Sigmoid colon (tissue), 7 donors: ENCODE measurements at places on chromosomes 5 and 9. TPM values are rescaled to one million over a fixed set of nuclear protein-coding genes. Genes with fewer than 3 reads are reported as not detected.

Gene ABO
- 0.36 TPM for total RNA-seq

Gene IRF1
- 15.3 TPM for total RNA-seq

DNA sequence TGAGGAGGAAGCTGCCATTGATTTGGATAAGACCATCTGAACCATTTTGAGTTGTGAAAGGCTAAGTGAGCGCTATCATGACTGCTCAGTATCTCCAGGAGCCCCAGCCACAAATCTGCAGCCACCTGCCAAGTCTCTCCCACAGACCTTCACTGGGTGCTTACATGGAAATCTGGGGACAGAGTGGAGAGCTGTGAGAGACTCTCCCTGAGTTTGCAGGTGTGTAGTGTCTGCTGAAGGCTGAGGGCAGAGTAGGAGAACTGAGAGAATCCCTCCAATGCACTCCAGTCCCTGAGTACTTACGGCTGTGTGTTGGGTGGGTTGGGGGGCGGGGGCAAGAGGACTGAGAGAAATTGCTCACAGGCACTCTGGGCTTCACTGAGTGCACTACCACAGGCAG is 123.7 kb downstream of the PRELID2 start:
- H3K27me3 ChIP-seq: no peaks in the 10 kb centered on the region
- H3K4me3 ChIP-seq: no peak overlapping the region
- no peak for DNase-seq

GRCh38 chr5:14229181-14229580 is 86.0 kb downstream of the TRIO start:
- H3K4me3 ChIP-seq: no peak overlapping the region
- peaks cover 38% of the 10 kb centered on the region for H3K4me1 ChIP-seq
- no peak for DNase-seq
- H3K36me3 ChIP-seq: no peaks in the 10 kb centered on the region
- no peaks in the 10 kb centered on the region for H3K27me3 ChIP-seq

DNA sequence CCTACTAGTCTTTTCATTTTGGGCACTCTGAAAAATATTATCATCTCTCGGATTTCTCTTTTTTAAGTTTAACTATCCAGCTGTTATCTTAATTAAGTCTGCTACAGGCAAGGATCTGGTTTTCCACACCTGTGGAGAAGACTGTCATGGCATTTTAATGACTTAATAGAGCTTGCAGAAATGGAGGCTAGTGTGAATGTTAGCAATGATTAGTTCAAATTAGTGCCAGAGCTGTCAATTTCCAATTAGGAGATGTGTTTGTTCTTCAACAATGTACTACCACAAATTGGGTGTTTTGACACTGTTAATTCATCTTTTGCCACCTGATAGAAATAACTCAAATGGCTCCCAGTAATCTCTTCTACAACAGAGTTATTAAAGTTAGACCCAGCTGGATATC is 2023.0 kb upstream of the CDH9 start:
- H3K27me3 ChIP-seq: no peaks in the 10 kb centered on the region
- no peak overlapping the region for H3K4me3 ChIP-seq
- no peak overlapping the region for H3K27ac ChIP-seq
- no peaks in the 10 kb centered on the region for H3K4me1 ChIP-seq
- no peak for DNase-seq
- no peaks in the 10 kb centered on the region for H3K36me3 ChIP-seq

Gene ECM2
- total RNA-seq: 8.1 TPM

DNA sequence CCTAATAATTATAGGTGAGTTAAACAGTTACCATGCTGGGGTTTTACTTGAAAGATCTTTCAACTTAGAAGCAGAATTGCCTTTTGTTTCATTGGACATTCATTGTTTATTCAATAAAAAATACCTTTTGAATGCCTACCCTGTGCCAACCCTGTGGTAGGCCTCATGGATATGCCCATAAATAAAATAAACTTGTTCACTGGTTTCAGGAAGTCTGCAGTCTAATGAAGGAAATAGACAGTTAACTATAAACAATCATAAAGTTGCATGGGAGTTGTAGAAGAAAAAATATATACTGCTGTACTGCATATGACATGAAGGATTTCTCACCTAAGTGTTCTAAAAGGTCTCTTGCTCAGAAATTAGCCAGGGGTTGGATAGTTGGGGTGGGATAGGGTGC is 5.3 kb upstream of the GPR21 start:
- H3K36me3 ChIP-seq: no peaks in the 10 kb centered on the region
- H3K4me1 ChIP-seq: peaks cover 9% of the 10 kb centered on the region

Gene C5orf34
- total RNA-seq: 4.3 TPM

Gene TAF11L11
- not detected for total RNA-seq

DNA sequence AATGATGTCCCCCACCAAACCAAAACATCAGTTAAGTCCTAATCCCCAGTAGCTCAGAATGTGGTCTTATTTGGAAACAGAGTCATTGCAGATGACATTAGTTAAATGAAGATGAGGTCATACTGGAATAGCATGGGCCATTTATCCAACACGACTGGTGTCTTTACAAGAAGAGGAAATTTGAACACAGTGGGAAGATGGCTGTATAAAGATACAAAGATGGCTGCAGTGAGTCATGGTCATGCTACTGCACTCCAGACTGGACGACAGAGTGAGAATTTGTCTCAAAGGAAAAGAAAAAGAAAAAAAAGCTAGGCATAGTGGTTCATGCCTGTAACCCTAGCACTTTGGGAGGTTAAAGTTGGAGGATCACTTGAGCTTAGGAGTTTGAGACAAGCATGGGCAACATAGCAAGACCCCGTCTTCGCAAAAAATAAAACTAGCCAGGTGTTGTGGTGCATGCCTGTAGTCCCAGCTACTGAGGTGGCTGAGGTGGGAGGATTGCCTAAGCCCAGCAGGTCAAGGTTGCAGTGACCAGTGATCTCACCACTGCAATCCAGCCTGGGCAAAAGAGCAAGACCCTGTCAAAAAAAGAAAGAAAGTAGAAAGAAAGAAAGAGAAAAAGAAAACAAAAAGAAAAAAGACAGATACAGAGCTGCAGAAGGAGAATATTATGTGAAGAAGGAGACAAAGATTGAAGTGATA is 130.0 kb upstream of the CDKN2B start:
- no peaks in the 10 kb centered on the region for H3K27me3 ChIP-seq
- no peak overlapping the region for H3K27ac ChIP-seq
- no peak overlapping the region for H3K4me3 ChIP-seq
- DNase-seq: no peak

DNA sequence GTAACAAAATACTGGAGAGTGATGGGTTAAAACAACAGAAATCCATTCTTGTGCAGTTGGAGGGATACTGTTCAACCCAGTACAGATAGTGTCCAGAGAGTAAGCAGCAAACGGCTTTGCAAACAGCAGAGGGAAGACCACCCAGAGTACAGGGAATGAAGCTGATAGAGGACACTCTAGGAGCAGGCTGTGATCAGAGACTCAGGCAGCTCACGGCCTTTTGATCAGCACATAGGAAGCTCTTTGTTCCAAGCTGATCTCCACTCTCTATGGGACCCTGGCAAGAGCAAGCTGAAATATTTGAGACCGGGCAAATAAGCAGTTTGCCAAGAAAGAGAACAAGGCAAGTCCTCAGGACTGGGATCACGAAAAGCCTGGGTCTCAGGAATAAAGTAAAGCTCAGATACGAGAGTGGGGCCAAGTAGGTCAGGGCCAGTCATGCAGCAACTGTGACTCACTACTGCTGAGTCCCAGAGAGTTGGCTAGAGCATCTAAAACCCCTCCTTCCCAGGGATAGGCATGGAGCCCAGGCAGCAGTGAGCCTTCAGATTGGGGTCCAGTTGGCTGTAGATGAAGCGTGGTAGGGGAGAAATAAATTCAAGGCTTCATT is 52.4 kb downstream of the MELK start:
- no peak overlapping the region for H3K27ac ChIP-seq
- H3K4me3 ChIP-seq: no peak overlapping the region
- H3K4me1 ChIP-seq: peaks cover 4% of the 10 kb centered on the region
- H3K27me3 ChIP-seq: no peaks in the 10 kb centered on the region
- no peaks in the 10 kb centered on the region for H3K36me3 ChIP-seq
- peak; percentile 74 for DNase-seq

DNA sequence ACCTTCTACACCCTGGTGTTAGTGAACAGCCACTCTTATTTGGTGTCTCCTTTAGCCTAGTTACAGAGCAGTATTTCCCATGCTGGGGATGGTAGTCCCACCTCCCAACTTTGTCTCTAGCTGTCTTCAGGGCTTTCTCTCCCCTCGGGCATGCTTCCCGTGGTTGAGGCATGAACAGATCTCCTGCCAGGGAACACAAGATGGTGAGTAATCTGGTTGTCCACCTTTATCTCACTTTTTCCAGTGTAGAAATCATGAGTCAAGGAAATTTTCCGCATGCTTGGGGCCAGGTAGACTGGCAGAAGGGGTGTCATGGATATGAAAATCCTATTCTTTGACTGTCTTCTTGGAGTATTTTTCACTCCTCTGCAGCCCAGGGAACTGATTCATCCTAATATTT is 532.9 kb downstream of the ANXA1 start:
- H3K27ac ChIP-seq: no peak overlapping the region
- no peaks in the 10 kb centered on the region for H3K27me3 ChIP-seq
- no peak for DNase-seq
- H3K4me1 ChIP-seq: no peaks in the 10 kb centered on the region
- H3K4me3 ChIP-seq: no peak overlapping the region
- no peaks in the 10 kb centered on the region for H3K36me3 ChIP-seq

DNA sequence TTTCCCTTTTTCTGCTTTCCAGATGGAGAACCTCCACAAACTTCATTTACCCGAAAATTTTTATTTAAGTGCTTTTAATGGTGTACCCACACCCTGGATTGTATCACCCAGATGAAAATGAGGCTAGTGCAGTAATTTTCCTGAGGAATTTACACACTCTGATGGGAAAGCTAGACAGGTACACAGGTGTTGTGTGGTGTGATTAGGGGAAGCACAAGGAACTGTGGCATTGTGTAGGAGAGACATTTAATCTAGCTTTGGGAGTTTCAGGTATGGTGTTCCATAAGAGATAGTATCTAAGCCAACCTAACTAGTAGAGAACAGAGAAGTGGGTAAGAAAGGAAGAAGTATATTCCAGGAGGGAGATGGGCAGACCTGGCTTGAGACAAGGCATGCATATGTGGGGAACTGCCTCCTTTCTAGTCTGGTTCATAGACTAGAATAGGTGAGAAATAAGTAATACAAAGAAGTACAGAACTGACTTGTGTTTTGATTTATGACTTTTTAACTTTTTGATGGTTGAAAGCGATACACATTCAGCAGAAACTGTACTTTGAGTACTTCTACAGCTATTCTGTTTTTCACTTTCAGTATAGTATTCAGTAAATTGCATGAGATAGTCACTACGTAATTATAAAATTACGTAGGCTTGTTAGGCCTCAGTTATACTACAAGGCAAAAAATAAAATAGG is 22.9 kb upstream of the ROPN1L start:
- no peak overlapping the region for H3K27ac ChIP-seq
- H3K4me3 ChIP-seq: no peak overlapping the region
- H3K27me3 ChIP-seq: no peaks in the 10 kb centered on the region
- peaks cover 44% of the 10 kb centered on the region for H3K36me3 ChIP-seq
- no peaks in the 10 kb centered on the region for H3K4me1 ChIP-seq

Gene PCDHB12
- total RNA-seq: 7.2 TPM

GRCh38 chr9:122860319-122861142 is 32.1 kb upstream of the PDCL start:
- H3K27ac ChIP-seq: no peak overlapping the region
- H3K36me3 ChIP-seq: peaks cover 49% of the 10 kb centered on the region
- H3K4me1 ChIP-seq: no peaks in the 10 kb centered on the region
- H3K27me3 ChIP-seq: no peaks in the 10 kb centered on the region

GRCh38 chr5:143636931-143637528 is 174.9 kb upstream of the HMHB1 start:
- no peak overlapping the region for H3K4me3 ChIP-seq
- no peaks in the 10 kb centered on the region for H3K36me3 ChIP-seq
- no peaks in the 10 kb centered on the region for H3K4me1 ChIP-seq
- H3K27ac ChIP-seq: no peak overlapping the region

Gene RAD1
- 15.8 TPM for total RNA-seq

- H3K4me1 ChIP-seq: no peaks in the 10 kb centered on the region
- no peaks in the 10 kb centered on the region for H3K36me3 ChIP-seq
- DNase-seq: peak; percentile 37
- H3K4me3 ChIP-seq: no peak overlapping the region
- H3K27ac ChIP-seq: no peak overlapping the region
Observed at GRCh38 chr5:135236228-135236907, 162.7 kb downstream of the MACROH2A1 start.

DNA sequence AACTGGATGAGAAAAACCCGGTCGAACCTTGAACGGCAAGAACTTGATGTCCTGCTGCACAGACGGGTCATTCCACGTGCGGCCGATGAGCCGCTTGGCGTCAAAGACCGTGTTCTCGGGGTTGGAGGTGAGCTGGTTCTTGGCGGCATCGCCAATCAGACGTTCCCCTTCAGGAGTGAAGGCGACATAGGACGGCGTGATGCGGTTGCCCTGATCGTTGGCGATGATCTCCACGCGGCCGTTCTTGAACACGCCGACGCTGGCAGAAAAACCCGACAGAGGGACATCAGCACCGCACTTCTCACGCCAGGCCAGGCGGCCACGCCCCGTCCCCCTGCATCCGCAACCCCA is 519 bp downstream of the HSPA5 start:
- no peak for DNase-seq
- H3K27ac ChIP-seq: peak overlapping the region; percentile 97
- no peaks in the 10 kb centered on the region for H3K4me1 ChIP-seq
- H3K36me3 ChIP-seq: peaks cover 23% of the 10 kb centered on the region
- H3K4me3 ChIP-seq: peak overlapping the region; percentile 95
- H3K27me3 ChIP-seq: no peaks in the 10 kb centered on the region

DNA sequence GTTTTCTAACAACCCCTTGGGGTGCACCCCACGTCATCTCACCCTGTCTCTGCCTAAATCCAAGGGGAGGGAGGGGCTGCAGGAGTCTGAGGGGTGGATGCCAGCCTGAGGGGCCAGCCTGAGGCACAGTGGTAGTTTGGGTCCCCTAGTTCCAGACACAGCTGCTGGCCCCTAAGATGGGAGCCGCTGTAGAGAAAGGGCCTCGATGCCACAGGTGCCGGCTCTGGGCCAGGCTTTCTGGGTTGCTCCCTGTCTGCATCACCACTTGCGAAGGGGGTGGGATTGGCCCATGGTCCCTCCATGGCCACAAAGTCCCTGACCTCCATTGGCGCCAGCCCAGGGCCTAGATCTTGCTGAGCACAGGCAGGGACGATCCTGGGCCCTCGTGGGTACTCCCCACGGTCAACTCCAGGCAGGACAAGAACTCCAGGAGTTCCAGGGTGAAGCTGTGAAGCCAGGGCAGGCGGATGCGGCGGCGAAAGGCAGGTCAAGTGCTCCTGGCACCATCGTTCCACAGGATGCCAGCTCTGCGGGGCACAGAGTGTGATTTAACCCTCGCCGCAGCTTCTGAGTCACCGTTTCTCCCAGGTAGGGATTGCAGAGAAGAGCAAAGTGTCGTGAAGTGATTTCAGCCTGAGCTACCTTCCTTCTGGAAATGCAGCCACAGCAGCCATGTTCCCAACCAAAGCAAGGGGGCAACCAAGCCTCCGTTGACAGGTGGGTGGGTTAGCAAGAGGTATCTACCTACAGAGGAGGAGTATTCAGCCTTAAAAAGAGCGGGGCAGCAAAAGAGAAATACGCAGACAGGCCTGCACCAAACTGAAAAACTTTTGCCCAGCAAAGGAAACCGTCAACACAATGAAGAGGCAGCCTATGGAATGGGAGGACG is 41.6 kb upstream of the EXOC3 start:
- no peak overlapping the region for H3K27ac ChIP-seq
- H3K36me3 ChIP-seq: no peaks in the 10 kb centered on the region
- peaks cover 31% of the 10 kb centered on the region for H3K27me3 ChIP-seq
- H3K4me1 ChIP-seq: peaks cover 15% of the 10 kb centered on the region
- peak; percentile 64 for DNase-seq

GRCh38 chr5:116504593-116505166 is 69.9 kb downstream of the SEMA6A start:
- peak overlapping the region; percentile 17 for H3K27ac ChIP-seq
- DNase-seq: no peak
- H3K4me1 ChIP-seq: peaks cover 61% of the 10 kb centered on the region
- no peaks in the 10 kb centered on the region for H3K36me3 ChIP-seq
